Right atrium auricular region (tissue), 2 donors: ENCODE measurements at places on chromosomes 12 and 14. TPM values are rescaled to one million over a fixed set of nuclear protein-coding genes. Genes with fewer than 3 reads are reported as not detected.
A peak's percentile ranks its signal among the peaks of the same experiment; 100 is the strongest.

The HOXC12 gene
- not detected for total RNA-seq

The KRT83 gene
- total RNA-seq = not detected

The TRPV4 gene
- 0.90 TPM for total RNA-seq

The KRT79 gene
- total RNA-seq = not detected

The DPPA3 gene
- total RNA-seq = not detected

DNA sequence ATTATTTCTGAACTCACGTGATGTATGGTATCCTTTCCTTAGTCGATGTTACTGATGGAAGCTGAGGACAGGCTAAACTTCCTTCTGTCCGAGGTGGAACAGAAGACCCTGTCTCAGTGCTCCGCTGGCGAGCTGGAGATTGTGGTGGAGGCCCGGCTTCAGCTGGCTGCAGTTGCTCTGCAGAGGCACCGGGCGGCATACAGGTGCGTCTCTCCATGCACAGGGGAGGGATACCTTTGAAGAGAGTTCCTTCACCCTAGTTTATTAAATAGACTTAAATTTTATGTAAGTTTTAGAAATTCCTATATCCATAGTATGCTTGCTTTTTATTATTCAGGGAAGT is 186.7 kb upstream of the NEDD1 start:
- H3K27ac ChIP-seq = no peak overlapping the region
- no peak for DNase-seq
- no peaks in the 10 kb centered on the region for H3K36me3 ChIP-seq
- H3K4me3 ChIP-seq = peak overlapping the region; percentile 28
- no peaks in the 10 kb centered on the region for H3K4me1 ChIP-seq

GRCh38 chr12:116337312-116337711 is 59.8 kb upstream of the MED13L start:
- H3K4me3 ChIP-seq = no peak overlapping the region
- no peaks in the 10 kb centered on the region for H3K36me3 ChIP-seq
- DNase-seq = no peak
- no peaks in the 10 kb centered on the region for H3K27me3 ChIP-seq
- H3K4me1 ChIP-seq = no peaks in the 10 kb centered on the region

- H3K27me3 ChIP-seq = no peaks in the 10 kb centered on the region
- H3K27ac ChIP-seq = no peak overlapping the region
- no peak overlapping the region for H3K4me3 ChIP-seq
- no peak for DNase-seq
Measured at GRCh38 chr14:69325646-69326265, 65.8 kb downstream of the GALNT16 start.

DNA sequence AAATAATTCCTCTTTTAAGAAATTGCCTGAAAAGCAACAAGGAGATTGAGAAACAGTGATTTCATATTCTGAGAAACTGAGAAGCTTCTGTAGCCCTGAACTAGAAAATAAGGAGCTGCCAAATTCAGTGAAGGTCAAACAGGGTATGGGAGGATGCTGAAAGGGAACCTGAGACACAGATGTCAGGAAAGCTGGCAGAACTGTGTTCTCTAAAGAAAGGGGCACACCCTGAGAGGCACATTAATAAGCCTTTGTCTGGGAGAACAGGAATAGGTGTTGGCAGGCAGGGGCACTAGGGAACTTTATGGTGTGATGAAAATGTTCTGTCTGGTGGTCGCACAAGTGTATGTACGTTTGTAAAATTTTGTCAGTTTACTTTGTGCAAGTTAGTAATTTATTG is 29.6 kb downstream of the VRK1 start:
- no peaks in the 10 kb centered on the region for H3K4me1 ChIP-seq
- no peaks in the 10 kb centered on the region for H3K27me3 ChIP-seq
- H3K27ac ChIP-seq = no peak overlapping the region
- H3K4me3 ChIP-seq = no peak overlapping the region
- no peaks in the 10 kb centered on the region for H3K36me3 ChIP-seq

DNA sequence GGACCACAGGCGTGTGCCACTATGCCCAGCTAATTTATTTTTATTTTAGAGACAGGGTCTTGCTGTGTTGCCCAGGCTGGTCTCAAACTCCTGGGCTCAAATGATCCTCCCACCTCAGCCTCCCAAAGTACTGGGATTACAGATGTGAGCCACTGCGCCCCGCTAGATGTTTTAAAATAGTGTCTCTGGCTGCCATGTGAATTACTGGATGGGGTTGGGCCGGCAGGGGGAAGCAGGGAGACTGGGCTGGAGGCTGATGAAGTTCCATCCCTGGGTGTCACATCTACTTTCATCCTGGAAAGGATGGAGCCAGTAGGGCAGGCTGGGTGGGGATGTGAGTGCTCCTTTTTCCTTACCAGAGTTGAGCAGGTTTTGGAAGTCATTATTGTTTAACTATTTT is 46.1 kb downstream of the DNAH10 start:
- no peaks in the 10 kb centered on the region for H3K4me1 ChIP-seq
- DNase-seq = no peak
- H3K27ac ChIP-seq = no peak overlapping the region
